Heart left ventricle (tissue), 16 donors: ENCODE measurements at places on chromosomes 12 and 14. TPM values are rescaled to one million over a fixed set of nuclear protein-coding genes. Genes with fewer than 3 reads are reported as not detected.
A peak's percentile ranks its signal among the peaks of the same experiment; 100 is the strongest.

DNA sequence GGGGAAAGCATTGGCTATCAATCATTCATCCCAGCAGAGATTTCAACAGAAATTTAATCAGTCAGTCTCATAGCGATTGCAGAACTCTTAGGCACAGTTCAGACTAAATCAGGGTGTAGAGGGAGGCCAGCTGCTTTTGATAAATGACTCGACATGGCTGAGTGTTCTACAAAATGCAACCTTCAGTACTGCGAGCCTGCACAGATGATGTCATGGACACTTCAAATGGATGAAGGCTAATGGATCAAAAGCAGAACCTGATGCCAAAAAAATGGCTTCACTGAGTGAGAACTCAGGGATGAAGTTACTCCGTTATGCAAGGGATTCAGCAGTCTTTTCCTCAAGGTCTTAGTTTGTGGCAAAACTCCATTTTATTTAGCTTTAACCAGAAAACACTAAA lies 167.3 kb downstream of the DACT1 start:
- H3K4me1 ChIP-seq: no peaks in the 10 kb centered on the region
- H3K27me3 ChIP-seq: no peaks in the 10 kb centered on the region
- no peak overlapping the region for H3K4me3 ChIP-seq
- no peaks in the 10 kb centered on the region for H3K36me3 ChIP-seq
- no peak overlapping the region for H3K27ac ChIP-seq

DNA sequence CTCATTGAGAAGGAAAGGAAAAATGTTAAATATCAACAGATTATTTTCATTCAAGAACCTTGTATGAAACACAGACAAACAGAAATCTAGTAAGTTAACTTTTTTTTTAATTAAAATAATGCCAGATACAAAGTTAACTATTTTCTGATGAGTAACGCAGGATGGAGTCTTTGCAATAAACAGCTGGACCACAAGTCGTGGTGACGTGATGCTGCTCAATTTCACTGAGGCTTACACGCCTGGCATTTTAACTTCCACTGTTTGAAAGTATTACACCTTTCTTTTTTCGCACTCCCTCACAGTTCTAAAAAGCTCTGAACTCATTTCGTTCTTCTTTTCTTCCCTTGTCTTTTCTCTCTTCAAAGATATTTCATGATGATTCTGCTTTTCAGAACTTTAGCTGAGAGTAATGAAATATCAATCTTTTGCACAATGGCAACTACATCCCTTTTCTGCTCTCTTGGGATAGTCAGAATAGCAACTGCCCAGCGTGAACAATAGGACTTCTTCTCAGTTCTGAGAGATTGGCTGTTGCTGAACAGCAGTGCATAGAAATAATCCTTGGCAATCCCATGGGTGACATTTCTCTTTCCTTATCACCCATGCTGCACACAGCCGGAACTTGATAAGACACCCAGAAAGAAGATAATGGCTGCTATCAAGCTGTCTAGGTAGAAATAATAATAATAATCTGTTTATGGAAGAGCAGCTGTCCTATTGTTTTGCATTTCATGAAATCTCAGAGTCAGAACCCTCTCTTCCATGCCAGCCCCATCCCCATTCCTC lies 160.5 kb downstream of the BTG1 start:
- no peaks in the 10 kb centered on the region for H3K36me3 ChIP-seq
- no peak overlapping the region for H3K4me3 ChIP-seq
- H3K4me1 ChIP-seq: peaks cover 7% of the 10 kb centered on the region
- no peak for DNase-seq

DNA sequence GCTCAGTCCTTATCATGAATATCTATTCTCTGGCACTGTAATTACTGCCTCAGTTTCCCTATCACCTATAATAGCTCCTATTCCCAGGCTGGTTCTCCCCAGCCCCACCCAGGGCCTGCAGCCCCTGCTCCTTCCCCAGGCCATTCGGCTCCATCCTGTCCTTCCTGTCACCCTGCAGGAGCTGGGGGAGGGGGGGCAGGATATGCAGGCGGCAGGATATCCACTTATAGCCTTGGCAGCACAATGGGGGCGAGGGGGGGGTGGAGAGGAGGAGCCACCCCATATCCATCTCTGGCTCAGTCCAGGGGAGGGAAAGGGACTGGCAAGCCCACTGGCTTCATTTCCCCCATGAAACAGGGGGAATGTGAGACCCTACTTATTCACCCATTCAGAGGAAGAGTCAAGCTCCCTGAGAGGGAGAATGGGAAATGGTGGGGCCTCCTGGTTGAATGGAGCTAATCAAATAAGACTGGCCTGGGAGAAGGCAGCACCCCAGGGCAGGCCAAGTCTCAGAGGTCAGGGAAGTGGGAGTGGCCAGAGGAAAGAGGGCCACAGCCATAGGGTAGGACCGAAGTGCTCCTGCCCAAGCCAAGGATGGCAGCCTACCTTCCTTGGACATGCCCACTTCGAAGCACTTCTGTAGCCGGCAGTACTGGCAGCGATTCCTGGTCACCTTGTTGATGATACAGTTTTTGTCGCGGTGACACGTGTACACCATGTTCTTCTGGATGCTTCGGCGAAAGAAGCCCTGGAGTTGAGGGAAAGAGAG lies 7.8 kb upstream of the ITGB7 start:
- H3K4me1 ChIP-seq: peaks cover 55% of the 10 kb centered on the region
- H3K27ac ChIP-seq: peak overlapping the region; percentile 100
- no peaks in the 10 kb centered on the region for H3K27me3 ChIP-seq
- no peak overlapping the region for H3K4me3 ChIP-seq
- peaks cover 28% of the 10 kb centered on the region for H3K36me3 ChIP-seq

DNA sequence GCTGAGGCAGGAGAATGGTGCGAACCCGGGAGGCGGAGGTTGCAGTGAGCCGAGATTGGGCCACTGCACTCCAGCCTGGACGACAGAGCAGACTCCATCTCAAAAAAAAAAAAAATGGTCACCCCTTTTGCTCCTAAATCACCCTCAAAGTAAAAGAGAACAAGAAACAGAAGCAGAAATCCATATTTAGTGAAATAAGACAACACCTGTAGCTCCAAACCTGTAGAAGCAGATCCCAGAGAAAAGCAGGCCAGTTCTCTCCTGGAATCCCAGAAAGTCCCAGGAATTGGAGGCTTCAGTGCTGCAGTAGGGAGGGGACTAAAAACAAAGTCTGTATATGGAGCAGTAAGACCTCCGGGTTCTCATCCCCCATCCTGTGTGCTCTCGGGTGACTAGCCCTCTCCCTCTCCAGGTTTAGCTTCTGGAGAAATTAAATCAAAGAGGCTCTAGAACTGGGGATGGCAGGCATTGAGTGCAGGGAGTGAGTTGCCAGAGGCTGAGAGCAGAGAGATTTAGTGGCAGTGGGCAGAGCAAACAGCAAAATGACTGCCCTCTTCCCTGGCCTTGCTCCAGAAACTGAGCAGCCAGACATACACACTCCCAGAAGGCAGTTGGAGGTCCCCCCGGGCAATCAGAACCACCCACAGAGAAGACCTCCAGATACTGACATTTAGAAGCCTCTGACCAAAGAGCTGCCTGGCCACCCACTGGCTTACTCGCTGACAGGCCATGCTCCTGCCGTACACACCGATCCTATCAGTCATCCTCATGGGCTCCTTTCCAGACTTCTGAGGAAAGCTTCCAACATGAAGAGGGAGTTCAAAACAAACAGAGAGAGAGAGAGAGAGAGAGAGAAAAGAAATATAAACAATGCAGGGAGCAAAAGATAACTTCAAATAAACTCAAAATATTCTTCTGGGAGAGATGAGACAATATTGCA lies 6.3 kb upstream of the MLXIP start:
- H3K36me3 ChIP-seq: no peaks in the 10 kb centered on the region
- DNase-seq: peak; percentile 73
- H3K4me1 ChIP-seq: peaks cover 3% of the 10 kb centered on the region

PPP1R1A gene
- 77.3 TPM for total RNA-seq

DNA sequence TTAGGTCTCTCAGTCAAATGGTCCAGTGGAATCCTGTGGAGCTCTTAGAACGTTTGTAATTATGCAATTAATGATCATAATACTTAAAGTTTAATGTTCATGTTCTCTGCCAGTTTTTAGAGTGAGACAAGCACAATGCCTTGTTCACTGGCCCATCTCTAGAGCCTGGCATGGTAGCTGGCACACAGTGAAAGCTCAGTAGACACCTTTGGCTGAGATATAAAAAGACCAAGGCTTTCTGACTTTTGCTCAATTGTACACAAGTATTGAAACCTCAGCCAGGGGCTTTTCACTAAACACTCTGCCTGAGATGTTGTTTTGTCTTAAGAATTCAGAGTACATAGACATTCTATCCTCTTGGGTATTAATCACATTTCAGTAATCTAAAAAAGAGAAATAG lies 241.8 kb upstream of the ATP2B1 start:
- peaks cover 10% of the 10 kb centered on the region for H3K4me1 ChIP-seq
- no peaks in the 10 kb centered on the region for H3K36me3 ChIP-seq
- DNase-seq: no peak
- no peaks in the 10 kb centered on the region for H3K27me3 ChIP-seq

DNA sequence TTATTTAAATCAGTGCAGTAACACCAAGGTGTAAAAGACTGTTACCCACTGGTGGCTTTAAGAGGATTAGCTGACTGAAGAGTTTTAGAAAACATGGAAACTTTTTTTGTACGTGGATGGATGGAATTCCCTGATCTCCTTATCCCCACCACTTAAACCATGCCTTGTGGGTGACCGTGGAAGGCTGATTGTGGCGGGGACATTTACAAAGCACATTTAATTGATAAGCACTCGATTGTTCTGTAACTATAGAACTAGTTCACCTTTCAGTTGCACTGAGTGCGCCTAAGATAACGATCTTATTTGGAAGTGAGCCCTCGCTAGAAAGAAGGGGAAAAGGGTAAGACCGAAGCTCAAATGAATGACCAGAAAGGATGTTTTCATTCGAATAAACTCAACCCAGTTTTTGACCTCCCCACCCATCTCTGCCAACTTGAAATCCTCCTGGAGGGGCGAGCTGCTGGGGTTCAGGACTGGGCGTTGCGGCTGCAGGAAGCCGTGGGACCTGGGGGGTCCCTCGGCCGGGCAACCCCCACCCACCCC lies 688 bp upstream of the RASSF3 start:
- H3K27ac ChIP-seq: peak overlapping the region; percentile 98
- DNase-seq: no peak
- H3K4me1 ChIP-seq: peaks cover 5% of the 10 kb centered on the region
- peak overlapping the region; percentile 96 for H3K4me3 ChIP-seq

DNA sequence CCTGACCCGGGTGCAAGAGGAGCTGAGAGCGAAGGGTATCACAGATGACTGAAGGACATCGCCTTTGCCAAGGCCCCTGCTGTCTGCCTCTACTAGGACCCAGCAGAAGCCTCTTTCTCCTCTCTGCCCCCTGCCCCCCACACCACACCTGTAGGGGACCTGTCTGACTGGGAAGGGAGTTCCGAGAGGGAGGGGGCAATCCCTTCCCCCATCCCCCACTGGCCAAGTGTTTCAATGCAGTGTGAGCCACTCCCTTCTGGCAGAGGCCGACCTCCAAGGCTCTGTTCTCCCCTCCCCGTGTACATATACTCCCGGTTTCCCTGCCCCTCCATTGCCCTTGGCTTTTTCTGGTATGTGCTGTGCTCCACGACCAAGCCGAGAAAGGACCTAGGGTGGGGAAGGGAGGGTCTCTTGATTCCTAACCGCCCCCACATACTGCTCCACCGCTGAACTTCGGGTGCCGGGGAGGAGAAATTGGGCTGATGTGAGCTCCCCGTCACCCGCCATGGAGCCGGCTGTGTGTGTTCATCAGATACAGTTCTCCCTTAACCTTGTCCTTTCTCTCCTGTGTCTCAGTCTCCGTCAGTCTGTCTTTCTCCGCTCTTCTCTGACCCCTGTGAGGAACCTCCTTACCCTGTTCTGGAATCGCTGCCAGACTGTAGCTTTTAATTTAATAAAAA lies 2.0 kb upstream of the ARHGEF25 start:
- H3K36me3 ChIP-seq: no peaks in the 10 kb centered on the region
- H3K4me1 ChIP-seq: peaks cover 13% of the 10 kb centered on the region
- no peak overlapping the region for H3K4me3 ChIP-seq
- H3K27me3 ChIP-seq: no peaks in the 10 kb centered on the region

- no peak overlapping the region for H3K4me3 ChIP-seq
- no peak for DNase-seq
- H3K4me1 ChIP-seq: no peaks in the 10 kb centered on the region
Measured at GRCh38 chr12:3761116-3761735, 8.3 kb upstream of the CRACR2A start.

- H3K27ac ChIP-seq: peak overlapping the region; percentile 88
- no peak for DNase-seq
- H3K27me3 ChIP-seq: no peaks in the 10 kb centered on the region
- peak overlapping the region; percentile 94 for H3K4me3 ChIP-seq
- H3K4me1 ChIP-seq: peaks cover 25% of the 10 kb centered on the region
- peaks cover 7% of the 10 kb centered on the region for H3K36me3 ChIP-seq
Measured at GRCh38 chr14:63543826-63544406, 739 bp upstream of the PPP2R5E start.

DNA sequence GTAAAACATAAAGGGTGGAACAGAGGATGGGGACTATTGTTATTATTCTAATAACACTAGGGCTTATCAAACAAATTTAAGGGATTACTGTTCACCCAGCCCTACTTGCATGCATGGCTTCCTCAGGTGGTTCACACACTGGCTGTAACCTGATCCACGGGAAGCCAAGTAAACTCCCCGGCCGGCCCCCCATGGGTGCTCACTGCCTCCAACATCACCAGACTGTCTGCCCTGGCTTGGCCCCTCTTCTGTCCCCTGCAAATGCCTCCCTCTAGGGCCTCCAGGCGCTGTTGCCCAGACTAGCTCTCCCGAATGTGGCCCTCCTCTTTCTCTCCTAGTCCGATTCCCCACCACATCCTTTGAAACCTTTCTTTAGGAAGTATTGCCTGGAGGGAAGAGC lies 18.6 kb downstream of the FAIM2 start:
- H3K27me3 ChIP-seq: no peaks in the 10 kb centered on the region
- no peak overlapping the region for H3K27ac ChIP-seq
- H3K36me3 ChIP-seq: no peaks in the 10 kb centered on the region
- H3K4me3 ChIP-seq: no peak overlapping the region

CDKN3 gene
- total RNA-seq: 3.4 TPM

CERS5 gene
- 7.6 TPM for total RNA-seq

GRCh38 chr12:112198120-112198733 lies 72.9 kb downstream of the TRAFD1 start:
- H3K4me1 ChIP-seq: no peaks in the 10 kb centered on the region
- peak; percentile 52 for DNase-seq
- peaks cover 67% of the 10 kb centered on the region for H3K36me3 ChIP-seq
- H3K4me3 ChIP-seq: no peak overlapping the region
- no peak overlapping the region for H3K27ac ChIP-seq
- H3K27me3 ChIP-seq: no peaks in the 10 kb centered on the region

SLC25A47 gene
- not detected for total RNA-seq

HCAR3 gene
- not detected for total RNA-seq

GPR162 gene
- 1.8 TPM for total RNA-seq

- H3K4me3 ChIP-seq: no peak overlapping the region
- H3K36me3 ChIP-seq: peaks cover 20% of the 10 kb centered on the region
- no peaks in the 10 kb centered on the region for H3K4me1 ChIP-seq
- DNase-seq: peak; percentile 35
Measured at GRCh38 chr12:62519043-62519442, 52.4 kb downstream of the MON2 start.

- no peaks in the 10 kb centered on the region for H3K27me3 ChIP-seq
- H3K27ac ChIP-seq: no peak overlapping the region
- H3K4me1 ChIP-seq: peaks cover 10% of the 10 kb centered on the region
- no peak overlapping the region for H3K4me3 ChIP-seq
- no peak for DNase-seq
Measured at GRCh38 chr14:24080142-24080530, 8.8 kb downstream of the CPNE6 start.

COA8 gene
- 32.7 TPM for total RNA-seq
